ENCODE measurements at places on chromosomes 7 and 10. TPM values are rescaled to one million over a fixed set of nuclear protein-coding genes. Genes with fewer than 3 reads are reported as not detected.

ZNF365 gene
- total RNA-seq: 0.05 TPM

TEX47 gene
- not detected for total RNA-seq

CALML3 gene
- total RNA-seq: not detected

TBC1D12 gene
- total RNA-seq: 8.9 TPM

SMKR1 gene
- total RNA-seq: not detected

PRKAR2B gene
- total RNA-seq: 11.1 TPM

RSPH10B gene
- not detected for total RNA-seq

MACROH2A2 gene
- total RNA-seq: 11.1 TPM

PAPOLB gene
- total RNA-seq: 0.24 TPM

PON1 gene
- total RNA-seq: not detected

Data from cardiac ventricle fibroblast (primary cell).